ENCODE measurements at places on chromosomes 16 and 17.
A peak's percentile ranks its signal among the peaks of the same experiment; 100 is the strongest.

- DNase-seq: peak; percentile 5
These were observed 149.0 kb downstream of the CCDC182 start for GRCh38 chr17:57595947-57596695.

DNA sequence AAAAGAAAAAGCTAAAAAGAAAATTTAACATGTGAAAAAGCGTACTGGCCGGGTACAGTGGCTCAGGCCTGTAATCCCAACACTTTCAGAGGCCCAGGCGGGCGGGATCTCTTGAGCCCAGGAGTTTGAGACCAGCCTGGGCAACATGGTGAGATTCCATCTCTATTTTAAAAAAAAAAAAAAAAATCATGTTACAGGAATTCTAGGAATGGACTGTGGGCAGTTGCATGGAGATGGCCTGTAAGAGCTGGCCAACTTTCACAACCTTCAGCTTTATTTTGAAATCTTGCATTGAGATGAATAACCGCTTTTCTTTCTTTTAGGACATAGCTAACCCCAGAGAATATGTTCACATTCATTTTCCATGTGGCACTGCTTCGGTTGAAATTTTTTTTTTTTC lies 8.2 kb upstream of the CIAO3 start:
- DNase-seq: no peak

- no peak for DNase-seq
These were observed 4.8 kb upstream of the SP6 start for GRCh38 chr17:47855737-47856136.

- DNase-seq: no peak
These were observed 287.6 kb upstream of the CDH11 start for GRCh38 chr16:65409510-65409909.

DNA sequence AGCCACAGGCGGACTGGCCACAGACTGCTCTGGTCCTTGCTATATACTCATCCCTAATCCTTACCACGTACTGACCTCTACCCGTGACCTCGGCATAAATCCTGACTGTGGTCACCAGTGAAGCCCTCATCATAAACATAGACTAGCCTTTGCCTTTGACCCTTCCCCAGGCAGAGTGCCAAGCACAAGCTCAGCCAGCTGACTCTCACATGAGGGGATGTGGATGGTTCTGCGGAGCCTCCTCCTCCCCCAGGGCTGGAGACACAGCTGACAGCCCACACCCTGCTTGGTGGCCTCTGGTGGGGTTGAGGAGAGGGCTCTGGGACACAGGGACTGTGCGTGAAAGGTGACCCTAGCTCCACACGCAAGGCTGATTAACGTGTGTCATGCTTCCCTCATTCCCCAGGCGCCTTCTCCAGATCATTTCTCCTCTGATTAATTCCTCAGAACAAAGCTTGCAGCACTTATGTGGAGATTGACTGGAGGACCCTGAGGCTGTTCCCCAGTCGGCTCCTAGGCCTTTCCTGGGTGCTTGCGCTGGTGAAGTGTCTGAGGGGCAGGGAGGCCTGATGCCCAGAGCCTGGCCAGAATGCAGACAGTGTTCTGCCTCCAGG lies 241.5 kb upstream of the NLRP1 start:
- no peak for DNase-seq

DNA sequence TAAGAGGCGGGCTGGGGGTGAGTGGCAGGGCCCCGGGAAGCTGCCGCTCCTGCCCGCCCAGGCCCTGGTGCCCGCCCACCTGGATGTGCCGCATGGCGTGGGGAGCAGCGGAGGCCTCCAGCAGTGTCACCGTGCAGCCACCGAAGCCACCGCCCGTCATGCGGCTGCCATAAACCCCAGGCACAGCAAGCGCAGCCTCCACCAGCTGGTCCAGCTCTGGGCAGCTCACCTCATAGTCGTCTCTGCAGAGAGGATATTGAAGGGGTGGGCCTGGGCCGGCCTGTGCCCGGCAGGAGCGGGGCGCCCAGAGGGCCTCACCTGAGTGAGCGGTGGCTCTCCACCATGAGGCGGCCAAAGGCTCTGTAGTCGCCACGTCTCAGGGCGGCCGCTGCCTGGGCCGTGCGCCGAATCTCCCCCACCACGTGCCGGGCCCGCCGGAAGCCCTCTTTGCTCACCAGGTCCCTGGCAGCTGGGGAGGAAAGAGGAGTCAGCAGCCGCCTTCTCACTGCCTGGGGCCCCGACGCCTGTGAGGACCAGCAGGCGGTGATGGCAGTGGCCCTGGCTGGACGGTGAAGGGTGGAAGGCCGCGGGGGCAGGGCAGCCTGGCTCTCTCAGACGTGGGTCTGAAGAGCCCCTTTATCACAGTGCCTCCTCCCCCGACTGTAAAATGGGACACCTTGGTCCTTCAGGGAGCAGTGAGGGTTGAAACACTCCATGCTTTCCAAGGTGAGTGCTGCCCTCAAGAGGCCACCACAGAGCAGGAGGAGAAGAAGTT lies 6.7 kb downstream of the GALK1 start:
- no peak for DNase-seq

GRCh38 chr16:35599429-35600160 lies 2140.2 kb downstream of the TP53TG3F start:
- DNase-seq: no peak

DNA sequence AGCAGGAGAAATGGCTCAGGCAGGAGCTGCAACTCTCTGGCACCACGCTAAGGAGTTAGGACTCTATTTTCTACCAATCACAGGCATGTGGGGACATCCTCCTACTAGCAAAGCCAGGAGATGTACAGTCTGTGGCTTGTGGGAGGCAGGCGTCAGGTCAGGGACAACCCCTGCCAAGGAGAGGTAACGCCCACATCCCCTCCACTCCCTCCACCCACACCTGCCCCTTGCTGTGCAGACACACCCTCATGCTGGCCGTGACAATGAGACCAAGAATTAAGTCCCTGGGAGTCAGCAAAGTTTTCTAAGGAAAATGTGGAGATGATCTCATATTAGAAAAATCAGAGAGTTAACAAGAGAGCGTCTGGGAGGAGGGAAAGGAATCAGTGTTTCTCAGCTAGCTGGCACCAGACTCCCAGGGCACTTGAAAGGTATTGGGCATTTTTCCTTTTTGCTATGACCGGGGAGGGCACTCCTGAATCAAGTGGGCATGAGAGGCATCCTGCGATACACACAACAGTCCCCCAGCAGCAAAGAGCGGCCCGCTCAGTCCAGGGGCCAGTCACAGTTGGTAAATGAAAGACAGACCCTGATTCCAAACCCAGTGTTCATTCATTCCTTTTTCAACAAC lies 87.3 kb upstream of the RPL38 start:
- DNase-seq: no peak

GRCh38 chr16:70453117-70453891 lies 1.1 kb upstream of the FCSK start:
- DNase-seq: no peak

DNA sequence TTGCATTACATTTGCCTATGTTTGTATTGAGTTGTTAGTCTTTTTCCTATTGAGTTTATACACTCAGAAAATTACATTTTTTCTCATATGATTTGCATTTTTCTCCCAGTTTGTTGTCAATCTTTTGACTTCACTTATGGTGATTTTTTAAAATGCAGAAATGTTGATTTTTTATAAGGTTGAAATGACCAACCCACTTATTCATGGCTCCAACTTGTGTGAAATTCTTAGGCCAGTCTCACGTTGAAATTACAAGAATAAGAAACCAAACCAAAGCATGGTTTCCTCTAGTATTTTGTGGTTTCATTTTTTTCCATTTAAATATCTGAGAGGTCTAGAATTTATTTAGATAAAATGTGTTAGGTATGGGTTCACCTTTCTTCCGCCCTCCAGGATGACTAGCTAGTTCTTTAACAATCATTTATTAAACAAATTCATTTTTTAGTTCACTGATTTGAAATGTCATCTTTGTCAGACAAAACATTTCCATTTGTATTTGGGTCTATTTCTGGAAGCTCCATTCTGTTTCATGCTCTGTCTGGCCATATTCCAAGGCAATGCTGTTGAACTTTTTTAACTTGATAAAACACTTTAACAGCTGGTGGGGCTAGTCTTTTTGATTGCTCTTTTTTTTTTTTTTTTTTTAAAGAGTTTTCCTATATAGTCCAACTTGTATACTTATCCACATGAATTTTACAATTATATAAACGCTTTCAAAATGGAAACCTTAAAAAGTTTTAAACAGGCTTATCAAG lies 40.0 kb downstream of the FAM20A start:
- no peak for DNase-seq

DNA sequence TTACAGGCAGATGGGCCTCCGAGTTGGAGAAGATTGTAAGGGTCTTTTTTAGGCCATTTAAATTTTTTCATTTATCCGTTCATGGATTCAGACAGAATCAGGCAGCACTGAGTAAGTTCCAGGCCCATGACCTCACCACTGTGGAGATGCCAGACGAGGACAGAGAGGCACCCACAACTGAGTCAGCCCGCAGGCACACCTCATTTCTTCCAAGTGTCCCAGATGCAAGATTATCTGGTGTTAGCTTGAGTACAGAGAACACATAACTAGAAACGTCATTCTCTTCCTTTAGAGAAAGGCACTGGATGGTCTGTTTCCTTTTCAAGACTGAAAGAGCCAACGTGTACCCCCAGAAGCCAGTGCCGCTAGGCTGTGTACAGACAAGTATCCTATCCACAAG lies 16.9 kb downstream of the CLEC16A start:
- no peak for DNase-seq

- no peak for DNase-seq
These were observed 299.3 kb downstream of the XYLT1 start for GRCh38 chr16:17171250-17172143.

- DNase-seq: no peak
These were observed 14.0 kb downstream of the CEP295NL start for GRCh38 chr17:78888941-78889518.

GRCh38 chr16:64122177-64122576 lies 999.7 kb downstream of the CDH11 start:
- DNase-seq: no peak

- no peak for DNase-seq
These were observed 415.3 kb downstream of the GRIN2A start for GRCh38 chr16:9766891-9767290.

- no peak for DNase-seq
These were observed 58.6 kb upstream of the NLK start for GRCh38 chr17:27983853-27984252.

DNA sequence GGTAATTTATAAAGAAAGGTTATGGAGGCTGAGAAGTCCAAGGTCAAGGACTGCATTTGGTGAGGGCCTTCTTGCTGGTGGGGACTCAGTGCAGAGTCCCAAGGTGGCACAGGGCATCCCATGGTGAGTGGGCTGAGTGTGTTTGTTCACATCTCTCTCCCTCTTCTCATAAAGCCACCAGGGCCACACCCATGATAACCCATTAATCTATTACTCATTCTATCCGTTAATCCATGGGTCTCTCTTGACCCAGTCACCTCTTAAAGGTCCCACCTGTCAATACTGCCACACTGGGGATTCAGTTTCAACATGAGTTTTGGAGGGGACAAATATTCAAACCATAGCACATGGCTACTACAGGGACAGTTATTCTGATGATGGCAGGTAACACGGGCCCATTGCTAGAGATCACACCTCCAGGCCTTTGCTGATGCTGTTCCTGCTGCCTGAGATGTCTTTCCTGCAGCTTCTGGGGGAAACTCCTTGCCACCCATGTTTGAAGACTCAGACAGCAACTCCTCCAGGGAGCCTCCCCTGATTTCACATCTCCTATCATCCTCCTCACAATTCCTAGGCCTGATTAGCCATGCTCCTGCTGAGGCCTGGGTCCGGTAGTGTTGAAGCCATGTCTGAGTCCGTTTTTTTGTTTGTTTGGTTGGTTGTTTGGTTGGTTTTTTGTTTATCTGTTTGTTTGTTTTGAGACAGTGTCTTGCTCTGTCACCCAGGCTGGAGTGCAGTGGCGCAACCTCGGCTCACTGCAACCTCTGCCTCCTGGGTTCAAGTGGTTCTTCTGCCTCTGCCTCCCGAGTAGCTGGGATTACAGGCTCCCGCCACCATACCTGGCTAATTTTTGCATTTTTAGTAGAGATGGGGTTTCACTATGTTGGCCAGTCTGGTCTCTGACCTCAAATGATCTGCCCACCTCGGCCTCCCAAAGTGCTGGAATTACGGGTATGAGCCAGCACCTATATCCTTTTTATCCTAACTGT lies 16.1 kb downstream of the SOCS1 start:
- DNase-seq: no peak

- DNase-seq: no peak
These were observed 278.9 kb downstream of the SEC14L1 start for GRCh38 chr17:77419547-77420094.

DNA sequence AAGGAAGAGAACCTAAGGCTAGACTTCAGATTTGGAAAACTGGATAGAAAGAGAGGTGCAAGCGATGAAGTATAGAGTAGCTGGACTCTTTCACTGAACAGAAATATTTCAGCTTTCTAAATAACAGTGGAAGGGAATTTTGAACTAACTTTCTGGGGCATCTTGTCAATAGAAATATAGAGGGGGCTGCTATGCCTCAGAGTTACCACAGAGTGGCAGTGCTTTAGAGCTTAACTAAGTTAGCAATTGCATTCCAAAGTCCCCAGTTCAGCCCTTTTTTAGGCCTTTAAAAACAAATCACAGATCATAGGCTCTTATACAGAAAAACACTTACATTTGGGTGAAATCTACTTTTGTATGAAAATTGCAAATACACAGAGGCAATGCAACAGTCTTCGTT lies 154.2 kb upstream of the CDH8 start:
- no peak for DNase-seq

- peak; percentile 44 for DNase-seq
These were observed 54.3 kb upstream of the SREBF1 start for GRCh38 chr17:17890773-17891759.

DNA sequence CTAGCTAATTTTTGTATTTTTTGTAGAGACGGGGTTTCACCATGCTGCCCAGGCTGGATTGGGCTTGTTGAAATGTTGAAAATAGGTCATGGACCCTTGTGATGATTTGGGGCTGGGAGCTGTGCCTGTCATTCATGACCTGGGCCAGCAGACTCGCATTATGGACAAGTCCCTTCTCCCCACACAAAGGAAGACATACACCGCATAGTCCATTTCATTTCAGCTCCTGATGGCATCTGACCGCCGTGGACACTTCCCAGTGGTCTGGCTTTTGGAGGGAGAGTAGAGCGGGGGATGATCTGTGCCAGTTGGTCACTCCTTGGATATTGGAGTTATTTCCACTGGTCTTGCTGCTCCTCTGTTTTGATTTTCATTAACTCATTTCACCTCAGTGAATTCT lies 34.8 kb downstream of the MPRIP start:
- no peak for DNase-seq

DNA sequence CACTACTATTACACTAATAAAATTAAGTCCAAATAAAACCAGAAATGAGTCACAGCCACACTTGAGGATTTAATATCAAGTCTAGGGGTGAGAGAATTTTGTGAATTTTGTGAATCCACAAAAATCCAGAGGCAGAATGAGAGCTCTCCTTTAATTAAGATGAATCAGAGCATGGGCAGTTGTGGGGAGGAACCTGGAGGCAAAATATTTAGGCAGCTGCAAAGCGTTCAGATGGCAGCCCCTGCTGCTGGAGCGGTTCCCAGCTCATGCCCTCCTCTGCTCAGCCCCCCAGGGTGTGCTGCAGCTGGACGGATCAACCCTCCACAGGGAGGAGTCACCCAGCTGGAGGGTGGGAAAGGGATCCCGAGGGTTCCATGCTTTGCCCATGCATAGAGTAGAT lies 43.4 kb upstream of the IRX6 start:
- no peak for DNase-seq

- DNase-seq: no peak
These were observed 3.8 kb upstream of the CBFB start for GRCh38 chr16:67025210-67025550.
